ENCODE measurements at places on chromosomes 7 and 10.
A peak's percentile ranks its signal among the peaks of the same experiment; 100 is the strongest.

DNA sequence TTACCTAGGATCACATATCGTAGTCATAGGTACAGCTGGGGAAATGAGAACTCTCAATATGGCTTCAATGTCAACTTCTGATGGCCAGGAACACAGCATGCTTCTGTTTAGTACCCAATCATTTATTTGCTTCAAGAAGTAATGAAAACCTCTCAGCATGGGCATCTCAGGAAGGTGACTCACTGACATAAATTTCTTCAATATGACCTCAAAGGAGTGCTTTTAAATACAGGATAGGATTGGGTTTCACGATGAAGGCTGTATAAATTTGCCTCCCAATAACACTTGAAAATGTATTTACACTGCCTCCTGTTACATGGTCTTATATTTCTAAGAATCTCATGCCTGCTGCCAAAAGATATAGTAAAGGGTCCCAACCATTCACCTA, 15.1 kb downstream of the ITGA8 start:
- DNase-seq, result peak; percentile 47

DNA sequence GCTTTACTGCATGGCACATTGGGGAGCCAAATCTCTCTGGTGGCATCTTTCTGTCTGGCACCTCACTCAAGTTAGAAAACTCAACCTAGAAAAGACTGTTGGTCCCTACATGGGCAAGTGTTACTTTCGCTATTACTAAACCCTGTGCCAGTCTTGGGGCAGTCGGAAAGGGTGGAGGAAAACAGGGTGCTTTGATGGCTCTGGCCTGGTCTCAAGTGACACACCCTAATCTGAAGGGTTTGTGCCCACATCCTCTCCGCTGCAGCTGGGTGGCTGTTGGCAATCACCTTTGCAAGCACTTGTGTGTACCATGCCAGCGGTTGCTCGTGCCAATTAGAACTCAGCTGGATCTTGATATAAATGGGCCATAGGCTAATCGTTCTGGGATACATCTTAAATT, 159.8 kb upstream of the ITGB1 start:
- DNase-seq, result no peak

- no peak for DNase-seq
Measured at GRCh38 chr7:81973117-81973516, 203.3 kb upstream of the HGF start.

GRCh38 chr10:11403116-11403515, 208.3 kb downstream of the USP6NL start:
- no peak for DNase-seq

DNA sequence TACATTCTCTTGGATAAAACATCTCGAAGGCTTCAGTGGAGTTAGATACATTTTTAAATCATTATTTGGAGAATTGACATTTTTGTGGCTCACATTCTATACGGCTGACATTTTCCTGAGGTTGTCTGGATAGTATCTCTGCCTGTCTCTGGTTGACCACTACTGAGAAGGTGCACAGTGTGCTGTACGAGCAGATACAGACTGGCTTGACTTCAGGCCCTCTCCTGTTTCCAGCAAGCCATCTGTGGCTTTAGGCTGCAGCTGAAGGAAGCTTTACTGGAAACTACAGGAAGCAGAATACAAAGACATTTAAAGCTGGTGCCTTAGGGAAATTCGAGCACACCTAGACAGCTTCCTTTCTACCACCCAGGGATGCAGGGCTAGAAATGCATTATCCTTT, 39.3 kb upstream of the RSU1 start:
- peak; percentile 86 for DNase-seq

DNA sequence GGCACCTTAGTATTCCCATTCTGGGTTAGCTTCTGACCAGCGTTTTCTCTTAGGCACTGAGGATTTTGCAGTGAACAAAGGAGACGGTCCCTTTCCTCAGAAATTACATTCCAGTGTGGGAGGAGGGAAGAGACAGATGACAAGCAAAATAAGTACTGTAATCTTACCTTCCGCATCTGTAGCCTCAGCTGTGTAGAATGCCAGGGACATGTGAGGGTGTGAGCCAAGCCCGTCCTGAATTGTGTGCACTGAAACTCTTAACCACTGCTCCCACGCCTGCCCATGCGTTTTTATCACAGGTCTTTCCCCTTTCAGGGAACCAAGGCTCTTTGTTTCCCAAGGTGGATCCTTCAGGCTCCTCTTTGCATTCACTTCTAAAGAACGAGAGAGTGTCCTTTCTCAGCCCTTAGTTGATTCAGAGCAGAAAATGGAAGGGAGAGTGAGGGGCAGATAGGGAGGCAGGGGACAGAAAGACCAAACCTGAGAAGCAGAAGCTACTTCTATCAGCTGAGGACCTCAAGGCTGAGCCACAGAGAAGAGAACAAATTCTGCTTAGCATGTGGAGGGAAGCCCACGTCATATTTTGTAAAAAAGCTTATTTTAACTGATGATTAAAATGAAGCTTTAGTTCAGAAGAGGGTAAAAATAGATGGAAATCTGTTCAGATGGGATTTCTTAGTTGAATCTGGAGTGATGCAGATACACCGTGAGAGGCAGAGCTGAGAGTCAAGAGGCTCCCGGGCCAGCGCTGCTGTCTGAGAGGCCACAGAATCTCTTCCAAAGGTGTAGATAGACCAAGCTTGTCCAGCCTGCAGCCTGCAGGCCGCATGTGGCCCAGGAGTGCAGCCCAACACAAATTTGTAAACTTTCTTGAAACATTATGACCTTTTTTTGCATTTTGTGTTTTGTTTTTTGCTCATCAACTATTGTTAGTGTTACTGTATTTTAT, 122.5 kb downstream of the CCNY start:
- DNase-seq, result no peak

DNA sequence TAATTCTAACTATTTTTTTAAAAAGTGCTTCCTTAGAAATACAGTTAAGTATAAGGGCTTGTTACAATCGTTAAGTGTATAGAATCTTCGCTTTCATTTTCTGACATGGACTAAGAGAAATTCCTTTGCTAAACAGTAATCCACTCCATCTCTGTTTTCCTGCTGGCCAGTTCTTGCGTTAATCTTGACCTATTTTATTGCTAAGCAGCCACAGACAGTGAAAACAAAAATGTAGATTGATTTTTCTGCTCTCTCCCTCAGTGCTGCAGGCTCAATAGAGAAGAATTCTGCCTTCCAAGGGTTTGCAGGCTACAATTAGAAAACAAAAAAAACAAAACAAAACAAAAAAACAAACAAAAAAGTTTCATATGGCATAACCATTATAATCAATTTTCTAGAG, 310.4 kb upstream of the ADARB2 start:
- DNase-seq, result no peak

DNA sequence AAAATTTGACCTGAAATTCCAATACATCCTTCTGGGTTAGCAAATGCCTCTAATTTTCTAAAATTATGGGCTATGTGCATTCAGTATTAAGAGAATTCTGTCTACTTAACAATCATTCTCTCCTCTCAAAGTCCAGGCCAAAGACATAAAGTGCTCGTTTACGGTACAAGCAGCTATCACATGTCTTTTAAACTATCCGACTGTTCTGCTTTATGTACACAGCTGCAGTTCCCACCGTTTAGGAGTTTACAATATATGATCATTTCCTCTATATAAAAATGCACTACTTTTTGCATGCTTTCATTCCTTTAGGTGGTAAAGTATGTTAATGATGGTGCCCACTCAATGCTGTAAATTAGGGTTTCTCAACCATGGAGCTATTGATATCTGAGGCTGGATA, 34.0 kb downstream of the CDK6 start:
- no peak for DNase-seq

GRCh38 chr10:29687421-29688164, 52.8 kb upstream of the SVIL start:
- DNase-seq, result no peak

DNA sequence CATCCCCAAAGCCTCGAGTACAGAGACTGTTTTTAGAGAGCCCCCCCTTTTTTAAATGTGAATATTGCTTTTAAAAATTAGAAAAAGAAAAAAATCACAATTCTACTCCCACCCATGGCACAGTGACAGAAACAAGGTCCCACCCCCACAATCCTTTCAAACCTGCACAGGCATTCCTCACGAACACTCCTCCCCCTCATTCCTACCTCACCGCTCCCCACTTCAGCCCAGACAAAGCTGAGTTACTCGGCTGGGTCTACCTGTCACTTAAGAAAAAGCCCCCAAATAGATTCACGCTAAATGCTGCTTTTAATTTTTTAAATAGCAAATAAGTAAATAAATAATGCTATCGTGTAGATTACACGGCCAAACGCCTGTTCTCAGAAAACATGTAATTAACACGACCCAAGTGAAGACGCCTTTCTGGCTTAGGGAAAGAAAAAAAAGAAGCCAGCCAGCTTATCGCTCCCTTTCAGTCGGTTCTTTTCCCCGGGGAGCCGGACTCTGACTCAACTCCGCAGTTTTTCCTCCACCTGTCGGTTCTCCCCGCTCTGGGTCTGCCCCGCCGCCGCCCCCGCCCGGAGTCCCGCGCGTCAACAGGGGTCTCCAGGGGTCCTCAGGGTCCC, 739 bp downstream of the MPP7 start:
- DNase-seq, result no peak

- no peak for DNase-seq
Measured at GRCh38 chr7:113410796-113411195, 292.4 kb upstream of the SMIM30 start.

DNA sequence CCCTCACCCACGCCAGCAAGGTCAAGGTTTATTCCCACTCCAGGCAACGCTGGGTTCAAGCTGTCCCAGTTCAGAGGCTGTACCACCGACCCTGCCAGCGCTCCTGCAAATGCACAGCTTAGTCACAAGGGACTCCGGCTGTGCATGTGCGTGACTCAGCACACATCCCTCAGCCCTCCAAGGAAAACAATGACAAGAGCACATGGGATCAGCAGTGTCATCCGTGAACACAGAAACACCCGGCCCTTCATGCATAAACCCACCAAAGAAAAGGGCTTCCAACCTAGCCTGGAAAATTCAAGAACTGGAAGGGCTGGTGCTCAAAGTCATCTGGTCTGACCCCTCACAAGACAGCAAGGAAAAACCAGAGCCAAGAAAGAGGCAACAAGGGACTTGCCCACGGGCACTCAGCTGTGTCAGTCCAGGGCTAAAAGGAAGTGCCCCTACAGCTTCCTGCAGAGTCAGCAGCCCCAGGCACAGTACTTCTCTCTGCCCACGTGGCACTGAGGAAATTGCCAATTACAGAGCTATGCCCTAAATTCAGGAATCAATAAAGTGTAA, 106.1 kb downstream of the KCNMA1 start:
- DNase-seq, result peak; percentile 82

- no peak for DNase-seq
Measured at GRCh38 chr10:11647676-11648075, 36.2 kb upstream of the USP6NL start.

GRCh38 chr10:63977329-63977923, 456.2 kb downstream of the REEP3 start:
- DNase-seq, result peak; percentile 33

GRCh38 chr7:24492576-24492975, 80.7 kb upstream of the PALS2 start:
- no peak for DNase-seq

DNA sequence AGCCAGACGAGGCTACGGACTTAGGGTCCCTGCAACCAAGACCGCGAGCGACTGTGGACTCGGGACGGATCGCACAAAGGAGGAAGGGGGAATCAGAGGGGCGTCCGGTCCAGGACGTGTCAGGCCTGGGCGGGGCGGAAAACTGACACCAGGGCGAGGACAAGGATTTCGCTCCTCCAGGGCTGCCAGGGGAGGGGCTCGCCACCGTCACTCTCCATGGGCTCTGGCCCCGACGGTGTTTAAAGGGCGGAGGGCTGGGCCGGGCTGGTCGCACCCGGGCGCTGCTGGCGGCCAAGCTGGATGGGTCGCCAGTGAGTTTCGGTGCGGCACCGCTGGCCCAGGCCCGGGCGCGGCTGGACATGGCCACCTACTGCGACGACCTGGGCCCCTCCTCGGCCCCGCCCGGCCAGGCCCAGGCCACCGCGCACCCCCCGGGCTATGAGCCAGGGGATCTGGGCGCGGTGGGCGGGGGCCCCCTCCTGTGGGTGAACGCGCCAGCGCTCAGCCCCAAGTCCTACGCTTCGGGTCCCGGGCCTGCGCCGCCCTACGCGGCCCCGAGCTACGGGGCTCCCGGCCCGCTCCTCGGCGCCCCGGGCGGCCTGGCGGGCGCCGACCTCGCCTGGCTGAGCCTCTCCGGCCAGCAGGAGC, at the start of gene FOXI2:
Gene FOXI2, plus strand, starts transcription at position 271 of the 648 bp plus-strand sequence. Its CDS starts 89 bp downstream, at position 360.
- DNase-seq, result no peak

DNA sequence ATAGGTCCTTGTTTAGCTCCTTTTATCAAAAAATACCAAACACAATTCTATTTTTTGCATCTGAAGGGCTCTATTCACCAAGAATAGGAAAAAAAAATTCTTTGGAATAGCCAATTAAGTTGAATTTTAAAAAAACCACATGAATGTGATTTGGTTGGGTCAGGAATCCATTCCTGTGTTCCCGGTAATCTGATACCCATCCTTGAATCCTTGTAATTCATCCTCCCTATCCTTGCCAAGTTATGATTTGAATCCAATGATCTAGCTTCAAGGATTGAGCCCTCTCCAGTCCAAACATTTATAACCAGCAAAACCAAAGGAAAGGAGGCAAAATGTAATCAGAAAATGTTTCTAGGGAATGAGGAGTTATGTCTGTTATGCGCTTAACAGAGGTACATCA, 86.6 kb downstream of the CFAP58 start:
- DNase-seq, result peak; percentile 78

DNA sequence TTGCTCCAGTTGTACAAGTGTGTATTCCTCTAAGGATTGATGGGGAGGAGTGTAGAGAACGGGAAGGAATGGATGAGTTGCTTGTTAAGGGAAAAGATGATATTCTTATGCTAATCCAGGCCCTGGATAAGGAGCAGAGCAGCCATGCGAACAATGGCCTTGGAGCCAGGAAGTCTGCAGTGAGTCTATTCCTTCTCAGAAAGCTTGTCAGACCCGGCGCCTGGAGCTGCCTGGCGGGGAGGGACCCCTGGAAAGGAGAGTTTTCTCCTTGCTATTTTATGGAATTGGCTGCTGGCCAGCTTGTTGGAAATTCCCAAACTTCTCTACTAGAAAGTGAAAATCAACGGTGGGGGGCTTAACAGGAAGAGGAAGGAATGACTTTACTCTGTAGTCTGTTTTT, 89.1 kb downstream of the MMRN2 start:
- peak; percentile 65 for DNase-seq

GRCh38 chr10:16231176-16231575, 205.6 kb upstream of the PTER start:
- no peak for DNase-seq

DNA sequence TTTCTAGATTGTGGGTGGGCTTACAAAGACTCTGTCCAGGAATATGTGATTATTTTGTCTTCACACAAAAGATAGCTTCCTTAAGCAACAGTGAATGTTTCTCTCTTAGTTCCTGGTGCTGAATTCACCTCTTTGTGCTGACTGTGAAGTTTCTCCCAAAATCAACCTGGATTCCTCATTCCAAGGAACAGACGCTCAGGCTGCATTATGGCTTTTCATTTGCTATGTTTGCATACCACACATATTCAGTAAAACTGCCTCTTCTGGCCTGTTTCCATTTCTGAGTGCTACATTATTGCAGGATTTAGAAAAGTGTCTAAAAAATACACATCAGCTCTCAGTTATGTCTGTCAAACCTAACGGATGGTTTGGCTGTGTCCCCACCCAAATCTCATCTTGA, 21.5 kb downstream of the MACROH2A2 start:
- peak; percentile 51 for DNase-seq

Data from fibroblast of upper back skin (primary cell).